KG1 (cell line): ENCODE measurements at places on chromosomes 5 and 9.
A peak's percentile ranks its signal among the peaks of the same experiment; 100 is the strongest.

DNA sequence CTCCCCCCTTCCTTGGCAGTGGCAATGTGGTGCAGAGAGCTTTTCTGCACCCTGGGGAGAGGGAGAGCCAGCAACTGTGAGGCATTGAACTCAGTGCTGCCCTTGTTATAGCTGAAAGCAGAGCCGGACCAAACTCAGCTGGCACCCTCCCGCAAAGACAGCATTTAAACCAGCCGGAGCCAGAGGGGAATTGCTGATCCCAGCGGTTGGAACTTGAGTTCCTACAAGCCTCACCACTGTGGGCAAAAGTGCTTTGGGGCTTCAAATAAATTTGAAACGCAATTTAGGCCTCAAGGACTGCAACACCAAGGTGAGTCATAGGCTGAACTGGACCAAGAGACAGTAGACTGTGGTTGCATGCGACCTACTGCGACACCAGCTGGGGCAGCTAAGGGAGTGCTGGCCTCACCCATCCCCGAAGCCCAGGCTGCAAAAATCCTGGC, 207.6 kb upstream of the CDKN2B start:
- DNase-seq, result no peak

- no peak for DNase-seq
These were observed 142.1 kb downstream of the GPBP1 start for GRCh38 chr5:57315941-57316340.

DNA sequence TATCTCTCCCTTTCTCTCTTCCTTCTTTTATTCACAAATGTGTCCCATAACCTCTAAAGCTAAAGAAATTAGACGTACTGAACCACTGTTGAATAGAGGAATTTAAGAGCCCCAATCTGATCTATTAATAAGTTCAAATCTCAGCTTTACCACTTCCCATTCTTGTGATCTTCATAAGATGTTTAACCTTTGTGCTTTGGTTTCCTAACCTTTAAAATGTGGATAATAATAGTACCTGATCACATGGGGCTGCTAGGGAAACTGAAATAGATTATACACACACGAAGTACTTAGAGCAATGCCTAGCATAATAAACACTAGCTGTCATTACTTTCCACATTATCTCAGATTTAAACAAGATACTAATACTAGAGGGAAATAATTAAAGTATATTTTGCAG, 324.3 kb upstream of the SEMA6A start:
- DNase-seq, result no peak

GRCh38 chr5:10808347-10809226, 47.6 kb upstream of the DAP start:
- DNase-seq, result no peak

- no peak for DNase-seq
These were observed 8.9 kb upstream of the ACTBL2 start for GRCh38 chr5:57491369-57491965.

- no peak for DNase-seq
These were observed 52.8 kb downstream of the ARL15 start for GRCh38 chr5:54257366-54258118.

GRCh38 chr9:102497709-102498108, 497.4 kb upstream of the CYLC2 start:
- no peak for DNase-seq

GRCh38 chr5:108101130-108101529, 280.8 kb downstream of the FBXL17 start:
- DNase-seq, result no peak

- no peak for DNase-seq
These were observed 28.4 kb upstream of the CAST start for GRCh38 chr5:96633820-96634219.

DNA sequence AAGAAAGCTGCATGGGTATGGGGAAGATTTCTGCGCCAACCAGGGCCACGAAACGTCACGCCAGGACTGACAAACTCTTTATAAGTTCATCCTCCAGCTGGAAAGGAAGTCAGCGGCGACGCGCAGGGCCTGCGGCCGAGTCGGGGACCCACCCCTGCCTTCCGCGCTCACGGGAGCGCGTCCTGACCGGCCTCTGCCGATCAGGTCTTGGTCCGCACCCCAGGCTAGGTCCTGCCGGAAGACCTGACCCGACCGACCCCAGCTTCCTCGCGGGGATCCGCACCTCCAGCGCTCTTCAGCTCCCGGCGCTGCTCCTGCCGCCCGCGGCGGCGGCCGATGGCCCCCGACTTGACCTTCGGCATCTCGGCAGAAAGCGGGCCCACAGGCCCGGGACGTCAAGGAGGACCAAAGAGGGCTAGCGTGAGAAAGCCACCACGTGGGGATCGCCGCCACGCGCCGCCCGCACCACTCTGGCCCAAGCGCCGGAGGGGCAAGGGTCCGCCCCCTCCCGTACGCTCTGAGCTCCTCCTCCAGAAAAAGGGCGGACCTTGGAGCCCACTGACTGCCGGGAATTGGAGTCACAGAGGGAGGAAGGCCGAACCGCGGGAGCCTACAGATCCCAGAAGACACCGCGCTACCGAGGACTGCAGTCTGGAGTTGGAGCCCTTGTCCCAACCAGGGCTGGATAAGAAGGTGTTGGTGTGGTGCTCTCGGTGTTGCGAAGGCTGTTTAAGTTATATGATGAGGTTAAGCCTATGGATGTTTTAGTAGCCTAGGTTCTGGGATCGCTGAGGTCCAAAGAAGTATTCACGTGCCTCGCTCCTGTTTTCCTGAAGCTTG, at the start of gene DIMT1:
DIMT1 (minus strand) TSS at position 495 of the 840 bp plus-strand sequence; CDS start at position 362, 133 bp downstream.
- peak; percentile 92 for DNase-seq

DNA sequence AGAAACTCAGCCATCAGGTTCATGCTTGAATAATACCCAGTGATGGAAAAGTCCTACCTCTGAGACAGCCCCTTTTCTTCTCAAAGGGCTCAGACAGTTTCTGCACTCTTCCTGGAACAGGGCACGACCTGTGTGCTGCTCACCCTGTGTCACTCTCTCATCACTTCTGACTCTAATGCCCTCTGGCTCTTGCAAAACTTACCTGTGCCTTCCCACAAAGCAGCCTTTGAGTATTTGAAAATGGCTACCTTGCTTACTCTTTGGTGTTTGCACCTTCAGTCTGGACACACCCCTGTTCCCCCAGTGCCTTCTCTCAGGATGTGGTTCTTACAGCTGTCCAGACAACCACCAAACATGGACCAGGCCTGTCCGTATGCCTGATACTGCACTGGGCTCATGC, 171.4 kb downstream of the GRIA1 start:
- no peak for DNase-seq
